ENCODE measurements at places on chromosomes 3 and 15.

DNA sequence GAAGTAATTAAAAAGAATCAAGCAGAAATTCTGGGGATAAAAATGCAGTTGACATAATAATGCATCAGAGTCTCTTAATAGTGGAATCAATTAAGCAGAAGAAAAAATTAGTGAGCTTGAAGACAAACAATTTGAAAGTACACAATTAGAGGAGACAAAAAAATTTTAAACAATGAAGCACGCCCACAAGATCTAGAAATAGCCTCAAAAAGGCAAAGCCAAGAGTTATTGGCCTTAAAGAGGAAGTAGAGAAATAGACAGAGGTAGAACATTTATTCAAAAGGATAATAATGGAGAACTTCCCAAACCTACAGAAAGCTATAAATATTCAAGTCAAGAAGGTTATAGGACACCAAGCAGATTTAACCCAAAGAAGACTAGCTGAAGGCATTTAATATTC lies 113.3 kb downstream of the TBC1D2B start:
- DNase-seq = no peak

DNA sequence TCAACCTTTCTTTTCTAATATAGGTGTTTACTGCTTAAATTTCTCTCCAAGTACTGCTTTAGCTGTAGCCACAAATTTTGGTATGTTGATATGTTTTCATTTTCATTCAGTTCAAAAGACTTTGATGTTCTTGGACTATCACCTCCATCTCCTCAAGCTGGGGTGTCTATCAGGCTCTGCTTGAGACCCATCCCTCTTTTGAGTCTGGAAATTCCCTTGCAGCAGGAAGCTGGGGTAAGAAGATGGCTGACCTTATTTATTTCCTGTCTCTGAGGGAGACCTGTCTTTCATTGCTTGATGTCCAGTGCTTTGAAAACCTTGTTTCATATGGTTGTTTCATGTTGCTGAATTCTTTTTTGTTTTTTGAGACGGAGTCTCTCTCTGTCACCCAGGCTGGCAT lies 60.5 kb upstream of the ADPGK start:
- no peak for DNase-seq

- DNase-seq = no peak
Measured at GRCh38 chr15:22942877-22943276, 37.3 kb downstream of the CYFIP1 start.

DNA sequence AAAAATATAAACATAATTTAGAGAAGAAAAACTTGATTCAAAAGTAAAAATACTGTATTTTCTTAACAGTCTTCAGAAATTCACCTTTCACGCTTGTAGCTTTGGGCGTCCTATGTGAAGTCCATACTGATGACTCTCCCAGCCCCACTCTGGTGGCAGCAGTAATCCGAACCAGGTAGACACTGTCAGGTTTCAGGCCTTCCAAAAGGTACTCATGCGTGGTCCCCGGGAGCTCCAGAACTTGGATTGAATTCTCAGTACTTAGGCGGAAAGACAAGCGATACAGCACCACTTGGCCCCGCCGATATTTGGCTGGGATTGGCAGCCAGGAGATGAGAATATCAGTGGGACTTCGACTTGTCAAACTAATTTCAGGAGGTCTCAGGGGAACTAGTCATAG lies 69.7 kb downstream of the PRTG start:
- no peak for DNase-seq

DNA sequence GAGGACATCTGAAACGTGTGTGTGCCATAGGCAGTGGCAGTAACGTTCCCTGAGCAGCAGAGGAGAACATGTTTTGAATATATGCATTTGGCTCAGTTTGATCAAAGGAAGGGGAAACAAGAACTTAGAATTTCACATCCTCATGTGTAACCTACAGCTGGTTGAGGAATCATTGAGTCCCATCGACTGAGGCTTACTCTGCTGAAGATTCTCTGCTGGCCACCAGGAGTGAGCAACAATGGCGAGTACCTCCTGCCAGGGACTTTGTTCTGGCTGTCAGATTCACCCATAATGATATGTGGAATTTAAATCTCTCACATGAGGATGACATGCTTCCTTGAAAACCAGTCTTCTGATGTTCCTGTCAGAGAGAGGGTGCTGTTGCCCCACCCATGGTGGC lies 21.3 kb downstream of the GORASP1 start:
- no peak for DNase-seq

DNA sequence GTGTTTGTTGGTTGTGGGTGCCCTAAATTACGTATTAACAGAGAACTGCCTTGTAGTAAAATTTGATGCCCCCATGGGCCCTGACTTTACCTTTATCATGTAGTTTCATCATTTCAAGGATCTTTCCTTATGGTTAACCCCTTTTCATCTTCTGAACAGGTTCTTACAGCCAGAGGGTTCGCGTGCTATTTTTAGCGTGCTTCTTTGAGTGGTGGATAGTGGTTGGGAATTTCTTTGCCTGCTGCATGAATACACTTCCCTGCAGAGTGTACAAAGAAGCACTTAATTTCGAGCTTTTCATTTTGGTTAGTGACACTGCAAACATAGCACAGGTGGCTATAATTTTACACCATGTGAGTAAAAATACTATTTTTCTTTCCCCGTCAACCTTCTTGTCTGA lies 231.8 kb downstream of the ROBO2 start:
- DNase-seq = no peak

DNA sequence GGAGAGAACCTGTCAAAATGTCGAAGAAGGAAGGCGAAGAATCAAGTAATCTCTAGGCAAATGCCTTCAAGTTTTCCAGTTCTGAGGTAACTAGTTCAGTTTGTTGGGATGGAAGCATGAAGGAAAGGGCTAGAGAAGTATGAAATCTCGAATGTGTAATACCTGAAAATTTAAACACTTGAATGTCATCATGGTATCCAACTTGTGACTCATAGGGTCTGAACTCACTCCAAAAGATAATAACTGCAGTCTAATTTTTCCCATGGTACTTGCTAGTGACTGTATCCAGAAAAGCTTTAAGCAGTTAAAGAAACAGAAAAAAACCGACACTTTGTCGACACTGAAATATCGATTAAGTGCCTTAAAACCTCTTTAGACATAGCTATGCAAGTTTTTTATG lies 102.9 kb upstream of the CHRM5 start:
- DNase-seq = no peak

DNA sequence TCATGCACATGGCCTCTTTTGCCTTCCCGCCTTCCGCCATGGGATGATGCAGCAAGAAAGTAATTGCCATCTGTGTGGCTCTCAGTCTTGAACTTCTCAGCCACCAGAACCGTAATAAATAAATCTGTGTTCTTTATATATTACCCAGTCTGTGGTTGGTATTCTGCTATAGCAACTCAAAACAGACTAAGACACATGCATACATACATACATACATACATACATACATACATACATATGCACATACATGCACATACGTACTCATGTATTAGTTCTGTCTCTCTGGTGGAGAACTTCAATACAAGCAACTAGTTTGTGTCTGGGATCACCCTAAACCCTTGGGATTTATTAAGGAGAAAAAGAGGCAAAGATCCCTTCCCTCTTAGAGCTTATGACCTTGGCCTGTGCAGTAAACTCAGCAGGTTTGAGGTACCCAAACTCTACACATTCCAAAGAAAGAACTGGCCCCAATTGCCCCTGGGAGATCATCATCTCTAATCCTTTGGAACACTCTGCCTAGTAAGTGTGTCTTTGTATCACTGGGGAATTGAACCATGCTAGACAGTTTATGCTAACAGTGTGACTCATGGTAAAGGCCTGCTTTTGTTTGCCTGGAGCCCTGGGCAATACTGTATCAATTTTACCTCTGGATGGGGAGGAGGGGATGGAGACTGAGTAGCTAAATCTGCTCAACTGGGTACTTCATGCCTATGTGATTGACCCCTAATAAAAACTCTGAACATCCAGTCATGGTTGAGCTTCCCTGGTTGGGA lies 115.6 kb upstream of the LMCD1 start:
- DNase-seq = no peak

DNA sequence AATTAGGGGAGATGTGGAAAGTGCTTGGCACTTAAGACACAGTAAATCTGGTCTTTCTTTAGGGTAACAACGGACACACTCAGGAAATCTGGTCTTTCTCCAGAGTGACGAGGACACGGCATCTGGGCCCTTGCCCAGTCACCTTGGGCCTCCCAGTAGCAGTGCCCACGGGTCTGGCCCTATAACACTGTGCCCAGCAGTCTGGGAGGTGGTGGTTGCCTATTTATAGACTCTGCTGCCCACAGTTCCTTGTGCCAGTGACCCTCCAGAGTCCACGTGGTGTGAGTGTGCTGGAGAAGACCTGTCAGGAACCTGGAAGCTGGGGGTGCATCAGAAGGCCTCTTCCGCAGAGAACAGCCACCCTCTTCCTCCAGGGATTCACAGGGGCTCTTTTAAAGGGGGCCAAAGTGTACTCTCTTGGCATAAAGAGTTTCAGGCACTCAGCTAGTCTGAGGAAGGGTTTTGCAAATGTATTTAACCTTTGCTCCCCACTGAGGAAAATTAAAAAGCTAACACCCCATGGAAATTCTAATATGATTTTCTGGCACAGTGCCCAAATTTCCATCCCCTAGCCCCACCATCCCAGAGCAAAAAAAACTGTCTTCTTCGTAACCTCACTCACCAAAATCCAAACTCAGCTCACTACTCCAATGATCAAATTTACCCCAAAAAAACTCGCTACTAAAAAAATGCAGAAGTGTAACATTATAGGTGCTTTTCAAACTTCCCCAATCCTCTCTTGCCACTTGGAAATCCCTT lies 15.4 kb downstream of the WNT5A start:
- no peak for DNase-seq

DNA sequence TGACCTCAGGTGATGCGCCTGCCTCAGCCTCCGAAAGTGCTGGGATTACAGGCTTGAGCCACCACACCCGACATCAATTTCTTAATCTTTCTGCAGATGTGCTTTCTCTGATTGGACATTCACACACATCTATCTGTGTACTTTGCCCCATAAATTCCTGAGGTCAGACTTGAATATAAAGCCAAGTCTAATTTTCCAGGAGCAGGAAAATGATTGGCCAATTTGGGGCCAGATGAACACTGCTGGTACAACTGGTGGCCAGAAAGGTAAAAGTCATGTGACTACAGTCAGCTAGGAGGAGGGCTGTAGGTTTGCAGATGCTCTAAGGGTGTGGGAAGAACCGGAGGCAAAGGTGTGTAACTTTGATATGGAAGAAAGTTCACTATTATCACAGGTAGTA lies 3.2 kb upstream of the RAD51 start:
- DNase-seq = no peak

DNA sequence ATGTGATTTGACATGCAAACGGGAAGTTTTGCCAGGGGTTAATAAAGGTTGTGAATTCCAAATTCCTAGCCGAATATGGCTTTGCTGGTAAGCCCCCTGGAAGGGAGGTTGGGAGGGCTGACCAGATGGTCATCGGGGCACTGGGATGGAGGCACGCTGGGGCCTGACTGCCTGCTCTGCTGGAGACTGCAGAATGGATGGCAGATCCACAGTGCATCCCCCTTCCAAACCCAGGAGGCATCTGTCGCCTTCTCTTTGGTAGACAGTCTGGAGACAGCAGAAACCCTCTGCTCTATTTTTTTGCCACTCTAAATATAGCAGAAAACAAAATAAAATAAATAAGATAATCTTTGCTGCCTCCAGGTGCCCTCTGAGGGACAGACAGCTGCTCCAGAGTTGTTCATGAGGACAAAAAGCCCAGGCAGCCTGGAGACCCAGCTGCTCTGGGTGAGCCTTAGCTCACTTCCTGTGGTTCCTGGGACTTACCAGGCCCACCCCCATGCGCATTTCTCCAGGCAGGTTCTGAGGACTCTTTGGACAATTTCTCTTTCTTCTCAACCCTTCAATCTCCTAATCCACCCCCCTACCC lies 6.1 kb upstream of the SPTBN5 start:
- no peak for DNase-seq

Measured in GF-D8 (cell line).